ENCODE measurements at places on chromosomes 7 and 10.

- DNase-seq = peak; percentile 24
Measured at GRCh38 chr7:137475966-137476365, 132.4 kb upstream of the PTN start.

GRCh38 chr10:31622978-31623377 lies 304.0 kb downstream of the ZEB1 start:
- DNase-seq = no peak

- DNase-seq = no peak
Measured at GRCh38 chr7:82723411-82723810, 279.8 kb upstream of the CACNA2D1 start.

DNA sequence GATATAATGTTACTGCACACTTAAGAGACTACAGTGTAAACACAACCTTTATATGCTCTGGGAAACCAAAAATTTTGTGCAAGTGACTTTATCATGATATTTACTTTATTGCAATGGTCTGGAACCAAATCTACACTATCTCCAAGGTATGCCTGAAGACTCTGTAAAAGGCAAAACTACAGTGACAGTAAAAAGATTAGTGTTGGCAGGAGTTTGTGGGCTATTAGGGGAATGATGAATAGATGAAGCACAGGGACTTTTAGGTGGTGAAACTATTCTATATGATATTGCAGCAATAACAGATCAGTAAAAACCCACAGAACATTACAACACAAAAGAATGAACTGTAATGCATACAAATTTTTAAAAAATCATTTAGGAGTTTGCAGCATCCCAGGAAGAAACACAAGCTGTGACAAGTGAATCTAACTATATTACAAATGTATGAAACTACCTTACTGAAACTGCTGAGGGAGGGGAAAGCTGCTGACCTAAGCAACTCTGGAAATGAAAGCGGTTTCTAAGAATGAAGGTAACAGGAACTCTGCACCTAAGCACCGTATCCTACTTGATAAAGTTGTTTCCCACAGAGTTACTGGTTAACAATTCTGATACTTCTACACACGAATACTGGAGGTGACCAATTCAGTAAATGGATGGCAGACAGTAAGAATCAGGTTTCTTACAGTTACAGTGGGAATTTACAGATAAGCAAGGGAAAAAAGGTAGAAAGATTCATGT lies 82.6 kb downstream of the ATE1 start:
- DNase-seq = no peak

DNA sequence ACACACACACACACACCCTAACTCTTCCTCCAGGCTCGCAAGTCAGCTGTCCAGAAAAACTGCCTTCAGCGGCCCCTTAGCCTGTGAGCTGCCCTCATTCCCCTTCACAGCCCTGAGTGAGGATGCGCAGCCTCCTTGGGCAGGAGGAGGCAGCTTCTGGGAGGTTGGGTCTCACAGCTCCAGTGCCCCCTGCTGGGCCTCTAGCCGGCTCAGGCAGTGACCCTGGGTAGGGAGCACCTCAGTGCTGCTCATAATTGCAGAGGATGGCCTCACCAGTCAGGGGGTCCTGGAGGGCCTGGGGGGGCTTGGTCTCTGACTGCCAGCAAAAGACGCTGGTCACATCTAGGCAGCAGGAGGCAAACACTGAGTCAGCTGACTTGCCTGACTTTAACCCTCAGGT lies 43.7 kb downstream of the ZNF273 start:
- no peak for DNase-seq

DNA sequence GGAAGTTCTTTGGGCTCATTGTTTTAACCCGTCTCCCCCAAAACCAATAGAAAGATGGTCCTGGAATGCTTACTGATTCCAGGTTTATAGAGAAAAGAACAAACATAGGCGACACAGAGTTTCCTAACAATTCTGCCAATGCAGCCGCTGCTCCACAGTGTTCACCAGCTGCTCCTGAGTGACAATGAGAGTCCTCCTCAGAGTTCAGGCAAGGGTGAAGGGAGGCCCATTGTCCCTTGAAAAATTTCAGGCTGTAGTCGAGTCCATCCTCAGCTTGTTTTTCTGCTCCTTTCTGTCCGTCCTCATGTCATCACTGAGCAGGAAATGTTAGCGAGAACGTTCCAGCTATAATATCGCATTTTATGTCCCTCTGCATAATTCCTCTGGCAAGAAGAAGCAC lies 537.6 kb downstream of the TCERG1L start:
- no peak for DNase-seq

- DNase-seq = no peak
Measured at GRCh38 chr7:129886167-129886817, 66.5 kb downstream of the UBE2H start.

DNA sequence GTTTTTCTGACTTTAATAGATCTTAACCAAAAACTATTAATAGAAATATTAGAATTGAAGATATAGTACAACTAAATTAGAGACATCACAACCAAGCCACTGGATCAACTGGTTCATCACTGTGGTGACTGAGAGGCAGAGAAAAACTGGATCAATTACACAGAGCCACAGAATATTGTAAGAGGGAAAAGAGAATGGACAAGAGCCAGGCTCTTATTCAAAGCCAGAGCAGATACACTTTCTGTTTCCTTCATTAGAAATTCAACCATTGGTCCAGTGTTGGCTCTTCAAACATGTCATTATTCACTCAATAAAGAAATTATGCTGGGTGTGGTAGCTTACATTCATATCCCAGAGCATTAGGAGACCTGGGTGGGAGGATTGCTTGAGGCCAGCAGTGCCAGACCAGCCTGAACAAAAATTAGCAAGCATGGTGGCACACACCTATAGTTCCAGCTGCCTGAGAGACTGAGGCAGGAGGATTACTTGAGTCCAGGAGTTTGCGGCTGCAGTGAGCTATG lies 295.1 kb downstream of the NEBL start:
- no peak for DNase-seq

GRCh38 chr7:50287129-50287528 lies 17.4 kb upstream of the IKZF1 start:
- DNase-seq = no peak

- DNase-seq = no peak
Measured at GRCh38 chr7:15174485-15174884, 271.9 kb upstream of the DGKB start.

- DNase-seq = no peak
Measured at GRCh38 chr7:16846601-16847165, 35.1 kb downstream of the AGR3 start.

DNA sequence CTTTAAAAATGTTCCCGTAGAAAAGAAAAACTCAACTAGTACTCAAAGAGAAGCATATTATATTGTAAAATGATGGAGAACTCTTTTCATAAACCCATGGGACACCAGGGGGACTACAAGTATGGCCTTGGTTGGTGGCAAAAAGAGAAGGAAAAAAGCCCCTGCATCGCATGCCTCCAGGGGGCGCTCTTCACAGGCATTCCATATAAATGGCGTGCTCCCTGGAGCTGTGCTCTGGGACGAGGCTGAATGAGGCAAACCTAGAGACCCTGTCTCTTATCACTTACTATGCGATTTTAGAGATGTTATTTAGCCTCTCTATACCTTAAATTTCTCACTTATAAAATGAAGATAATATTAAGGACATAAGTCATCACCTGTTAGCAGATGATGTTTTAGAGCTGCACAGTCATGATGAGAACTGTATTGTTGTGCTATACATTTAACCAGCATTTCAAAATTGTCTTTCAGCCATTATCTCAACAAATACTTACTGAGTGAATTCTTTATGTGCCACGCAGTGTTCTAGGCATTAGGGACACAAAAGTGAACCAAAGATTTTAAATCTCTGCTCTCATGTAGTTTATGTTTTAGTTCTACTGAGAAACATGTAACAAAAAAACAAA lies 105.8 kb downstream of the ARHGAP21 start:
- peak; percentile 5 for DNase-seq

DNA sequence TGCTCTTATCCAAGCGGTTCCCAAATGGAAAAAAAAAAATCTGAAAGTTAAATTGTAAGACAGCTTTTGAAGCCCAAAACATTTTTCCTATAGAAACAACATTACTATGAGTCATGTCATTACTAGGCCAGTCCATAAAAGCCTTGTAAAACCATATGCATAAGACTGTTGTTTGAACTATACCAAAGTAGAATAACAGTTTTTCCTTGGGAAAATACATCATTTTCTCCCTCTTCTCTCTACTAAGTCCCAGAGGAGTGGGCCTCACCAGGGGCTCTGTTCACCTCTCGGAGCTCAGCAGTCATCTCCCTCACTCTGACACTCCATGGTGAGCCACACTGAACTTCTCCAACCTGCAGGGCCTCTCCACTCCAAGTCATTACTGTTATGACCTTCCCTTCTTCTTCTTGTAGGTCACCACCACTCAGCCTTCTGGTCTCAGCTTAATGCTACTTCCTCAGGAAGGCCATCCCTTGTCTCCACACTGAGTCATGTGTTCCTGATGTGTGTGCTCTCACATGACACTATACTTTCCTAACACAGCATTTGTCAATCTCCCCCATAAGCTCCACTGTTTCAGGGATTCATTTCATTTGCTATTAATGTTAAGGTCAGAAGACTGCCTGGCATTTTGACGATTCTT lies 32.5 kb downstream of the ZNF438 start:
- no peak for DNase-seq

DNA sequence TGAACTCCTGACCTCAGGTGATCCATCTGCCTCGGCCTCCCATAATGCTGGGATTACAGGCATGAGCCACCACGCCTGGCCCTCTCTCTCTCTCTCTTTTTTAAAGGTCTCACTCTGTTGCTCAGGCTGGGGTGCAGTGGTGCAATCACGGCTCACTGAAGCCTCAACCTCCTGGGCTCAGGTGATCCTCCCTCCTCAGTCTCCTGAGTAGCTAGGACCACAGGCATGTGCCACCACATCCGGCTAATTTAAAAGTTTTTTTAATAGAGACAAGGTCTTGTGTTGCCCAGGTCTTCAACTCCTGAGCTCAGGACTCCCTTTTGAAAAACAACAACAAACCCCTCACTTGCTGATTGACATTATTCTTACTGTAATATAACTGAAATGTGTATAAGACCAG lies 11.6 kb downstream of the PALD1 start:
- no peak for DNase-seq

GRCh38 chr10:69828144-69828870 lies 26.6 kb downstream of the COL13A1 start:
- DNase-seq = no peak

Data from NCI-H446 (cell line).